ENCODE measurements at places on chromosomes 3 and 15.

- peak; percentile 60 for DNase-seq
These were observed 75.9 kb upstream of the FGF12 start for GRCh38 chr3:192802957-192803899.

DNA sequence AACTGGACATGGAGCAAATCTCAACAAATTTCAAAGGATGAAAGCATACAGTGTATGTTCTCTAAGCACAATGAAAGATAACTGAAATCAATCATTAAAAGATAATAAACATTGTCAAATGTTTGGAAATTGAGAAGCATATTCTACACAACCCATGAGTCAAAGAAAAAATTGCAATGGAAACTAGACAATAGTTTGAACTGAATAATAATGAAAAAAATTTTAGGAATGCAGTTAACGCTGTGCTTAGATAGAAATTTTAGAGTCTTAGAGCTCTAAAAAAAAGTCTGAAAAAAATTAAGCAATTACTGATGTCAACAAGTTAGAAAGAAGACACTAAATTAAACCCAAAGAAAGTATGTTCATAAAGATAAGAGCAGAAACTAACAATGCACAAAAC, 15.5 kb downstream of the RABL3 start:
- no peak for DNase-seq

DNA sequence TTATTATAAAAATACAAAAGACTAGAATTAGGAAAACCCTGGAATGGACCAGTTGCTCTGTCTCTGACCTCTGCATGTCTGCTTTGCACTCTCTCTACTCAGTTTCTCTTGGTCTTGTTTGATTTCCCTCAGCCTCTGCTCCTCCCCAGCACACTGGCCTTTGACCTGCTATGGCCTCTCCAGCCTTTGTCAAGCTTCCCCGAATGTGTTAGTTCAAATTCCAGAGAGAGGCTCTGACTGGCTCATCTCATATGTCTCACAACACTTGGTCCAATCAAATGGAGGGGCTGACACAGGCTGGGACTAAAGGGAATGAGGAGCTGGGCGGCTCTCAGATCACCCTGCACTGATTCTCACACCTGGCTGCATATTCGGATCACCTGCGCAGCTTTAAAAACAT, 52.4 kb upstream of the CMTM8 start:
- DNase-seq = no peak

DNA sequence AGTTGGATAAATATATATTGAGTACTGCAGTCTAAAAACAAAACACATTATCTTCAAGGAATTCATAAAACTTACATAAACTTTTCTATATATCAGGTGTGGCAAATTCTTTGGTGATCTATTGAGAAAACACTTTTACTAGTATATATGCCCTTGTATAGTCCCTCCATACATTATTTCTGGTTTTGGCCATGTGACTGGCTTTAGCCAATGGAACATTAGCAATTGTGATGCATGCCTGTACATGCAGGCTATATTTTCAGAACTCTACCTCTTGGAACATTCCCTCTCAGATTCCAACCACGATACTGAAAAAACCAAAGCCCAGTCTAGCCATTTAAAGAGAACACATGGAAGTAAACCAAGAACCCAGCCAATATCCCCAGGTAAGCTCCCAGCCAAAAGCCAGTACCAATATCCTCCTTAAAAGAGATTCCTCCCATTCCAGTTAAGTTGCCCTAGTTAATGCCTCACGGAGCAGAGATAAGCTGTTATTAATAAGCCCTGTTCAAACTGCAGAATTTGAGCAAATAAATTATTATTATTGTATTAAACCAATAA, 152.8 kb downstream of the NEK10 start:
- DNase-seq = peak; percentile 23

DNA sequence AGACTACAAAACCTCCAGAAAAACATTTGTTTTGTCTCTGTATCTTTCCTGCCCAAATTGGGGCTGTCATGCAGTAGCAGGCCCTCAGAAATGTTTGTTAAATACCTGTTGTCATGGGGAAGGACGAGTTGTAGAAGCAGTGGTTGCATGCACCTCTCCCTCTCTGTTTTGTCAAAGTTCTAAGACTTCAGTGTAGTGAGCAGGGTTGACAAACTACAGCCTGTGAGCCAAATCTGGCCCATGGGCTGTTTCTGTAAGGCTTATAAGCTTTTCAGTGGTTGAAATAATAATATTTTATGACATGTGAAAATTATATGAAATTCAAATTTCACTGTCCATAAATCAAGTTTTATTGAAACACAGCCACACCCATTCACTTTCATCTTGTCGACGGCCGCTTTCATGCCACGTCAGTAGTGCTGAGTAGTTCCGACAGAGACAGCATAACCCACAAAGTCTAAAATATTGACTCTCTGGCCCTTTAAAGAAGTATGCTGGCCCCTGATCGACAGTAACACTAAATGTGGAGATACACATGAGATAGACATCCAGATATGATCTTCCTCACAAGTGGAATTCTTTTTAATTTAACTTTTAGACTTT, 102.9 kb downstream of the PDZRN3 start:
- no peak for DNase-seq

DNA sequence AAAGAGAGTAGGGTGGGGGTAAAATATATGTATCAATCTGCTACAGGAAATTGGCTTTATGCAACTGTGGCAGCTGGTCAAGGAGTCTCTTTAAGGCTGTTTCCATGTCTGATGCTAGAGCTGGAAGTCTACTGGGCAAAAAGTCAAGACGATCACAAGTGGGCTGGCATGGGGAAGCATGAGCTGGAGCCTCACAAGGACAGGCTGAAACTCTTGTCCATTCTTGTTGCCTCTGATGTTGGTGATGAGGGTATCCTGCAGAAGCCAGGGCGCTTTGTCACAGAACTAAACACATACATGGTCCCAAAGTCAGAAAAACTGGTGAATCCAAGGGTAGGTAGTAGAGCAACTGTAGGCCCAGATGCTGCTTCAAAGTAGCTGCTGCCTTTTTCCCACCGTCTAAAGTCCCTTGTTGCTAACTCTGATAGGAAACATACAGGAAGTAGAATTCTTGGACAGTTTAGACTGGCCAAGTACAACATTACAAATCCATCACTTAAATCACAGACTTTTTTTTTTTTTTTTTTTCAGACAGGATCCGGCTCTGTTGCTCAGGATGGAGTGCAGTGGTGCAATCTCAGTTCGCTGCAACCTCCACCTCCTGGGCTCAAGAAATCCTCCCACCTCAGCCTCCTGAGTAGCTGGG, 54.2 kb downstream of the RPL39L start:
- DNase-seq = no peak

DNA sequence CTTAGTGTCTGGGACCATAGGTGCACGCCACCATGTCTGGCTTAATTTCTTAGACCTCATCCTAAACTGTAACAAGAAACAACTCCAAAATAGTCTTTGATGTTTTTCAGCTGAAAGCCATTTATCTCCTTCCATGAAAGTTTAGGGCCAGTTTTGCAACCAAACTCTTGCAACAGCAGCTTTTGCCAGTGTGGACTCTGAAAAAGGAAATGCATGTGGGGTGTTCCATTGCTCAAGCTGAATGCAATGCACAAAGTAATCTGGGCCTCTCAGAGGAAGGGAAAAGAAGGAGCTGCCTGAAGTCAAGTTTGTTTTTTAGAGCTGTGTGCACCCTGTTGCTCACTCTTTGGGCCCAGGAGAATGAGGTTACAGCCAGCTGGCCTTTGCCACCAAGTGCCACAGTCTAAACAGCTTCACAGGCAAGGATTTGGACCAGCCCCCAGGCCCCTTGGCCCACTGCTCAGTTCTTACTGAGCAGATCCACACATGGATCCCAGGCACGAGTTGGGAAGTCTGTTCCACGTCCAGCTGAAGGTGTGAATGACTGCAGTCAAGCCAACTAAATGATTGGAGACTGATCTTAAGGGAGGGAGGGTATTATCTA, 212.3 kb upstream of the LRRFIP2 start:
- DNase-seq = no peak

DNA sequence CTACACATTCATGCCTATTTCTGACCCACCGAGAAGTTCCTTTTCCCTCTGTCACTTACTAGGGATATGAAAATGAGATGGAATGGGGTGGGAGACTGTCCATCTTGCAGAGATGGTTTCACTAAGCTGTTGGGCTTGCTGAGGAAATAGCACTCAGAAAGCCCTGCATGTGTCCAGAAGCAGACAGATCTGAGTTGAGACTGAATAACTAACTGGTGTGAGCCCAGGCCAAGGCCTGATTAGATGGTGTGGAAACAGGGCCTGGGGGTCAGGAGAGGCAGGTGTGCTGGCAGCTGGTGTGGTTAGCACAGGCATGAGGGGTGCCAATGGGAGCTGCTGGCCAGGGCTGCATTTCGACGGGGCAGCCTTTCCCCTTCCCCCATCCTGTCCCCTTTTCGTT, 72.1 kb downstream of the CLSTN2 start:
- DNase-seq = no peak

GRCh38 chr3:172635588-172635987, 75.3 kb downstream of the NCEH1 start:
- peak; percentile 80 for DNase-seq

- no peak for DNase-seq
These were observed 152.4 kb upstream of the MRPL3 start for GRCh38 chr3:131655070-131655690.

GRCh38 chr3:87796137-87796842, 262.5 kb downstream of the CGGBP1 start:
- DNase-seq = no peak

DNA sequence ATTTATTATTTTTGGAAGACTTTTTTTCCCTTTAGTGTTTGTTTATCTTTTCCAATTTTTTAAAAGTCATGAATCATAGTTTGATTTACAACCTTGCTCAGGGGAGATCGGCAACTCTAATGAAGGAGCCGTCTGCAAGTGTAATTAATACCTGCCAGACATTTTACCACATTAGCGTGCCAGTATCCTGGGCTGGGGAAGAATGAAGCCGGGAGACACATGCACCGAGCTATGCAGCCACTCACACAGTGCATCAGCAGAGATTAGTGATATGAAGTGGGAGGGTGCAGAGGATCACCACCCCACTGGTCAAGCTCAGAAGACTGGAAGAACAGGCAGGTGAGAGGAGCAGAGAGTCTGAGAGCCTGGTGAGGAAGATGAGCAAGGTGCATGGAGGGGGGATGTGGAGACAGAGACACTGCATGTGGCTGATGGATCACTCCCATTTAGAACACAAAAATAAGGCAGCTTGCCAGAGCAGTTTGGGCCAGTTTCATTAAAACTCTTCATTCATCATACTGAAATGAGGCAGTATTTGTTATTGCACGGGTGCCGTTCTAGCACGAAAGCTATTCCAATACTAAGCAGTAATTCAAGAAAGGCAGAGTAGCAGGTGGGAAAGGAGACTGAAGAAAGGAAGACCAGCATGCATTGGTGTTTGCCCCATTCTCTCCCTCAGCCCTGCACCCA, 821.6 kb downstream of the TUSC7 start:
- no peak for DNase-seq

GRCh38 chr3:157127831-157128767, 31.8 kb downstream of the CCNL1 start:
- DNase-seq = peak; percentile 85
